NCI-H187 treated with DMSO at 0.1 percent for 48 hours (cell line): ENCODE measurements at places on chromosomes 3 and 15.
A peak's percentile ranks its signal among the peaks of the same experiment; 100 is the strongest.

- peak; percentile 9 for DNase-seq
Observed at GRCh38 chr3:46359733-46360493, 6.0 kb downstream of the CCR2 start.

GRCh38 chr3:53255775-53256703, at the start of gene TKT:
Gene TKT (minus strand): TSS chr3:53256022. CDS start chr3:53255942, 80 bp downstream.
- no peak for DNase-seq

DNA sequence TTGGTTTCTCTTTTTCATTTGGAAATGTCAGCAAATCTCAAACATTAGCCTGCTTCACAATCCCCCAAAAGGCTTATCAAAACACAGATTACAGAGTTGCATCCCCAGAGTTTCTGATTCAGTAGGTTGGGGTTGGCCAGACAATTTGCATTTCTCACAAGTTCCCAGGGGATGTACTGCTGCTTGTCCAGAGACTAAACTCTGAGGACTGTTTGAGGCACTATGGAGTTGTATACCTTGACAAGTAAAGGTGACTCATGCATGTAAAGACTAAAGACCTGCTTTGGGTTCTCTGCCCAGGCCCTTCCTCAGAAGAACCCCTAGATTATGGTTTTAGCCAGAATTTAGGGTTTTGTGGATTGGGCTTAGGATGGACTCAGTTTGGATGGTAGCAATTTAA, 151.1 kb upstream of the ARHGEF26 start:
- no peak for DNase-seq

- DNase-seq, result no peak
Observed at GRCh38 chr15:90402223-90402622, 14.2 kb downstream of the IQGAP1 start.

DNA sequence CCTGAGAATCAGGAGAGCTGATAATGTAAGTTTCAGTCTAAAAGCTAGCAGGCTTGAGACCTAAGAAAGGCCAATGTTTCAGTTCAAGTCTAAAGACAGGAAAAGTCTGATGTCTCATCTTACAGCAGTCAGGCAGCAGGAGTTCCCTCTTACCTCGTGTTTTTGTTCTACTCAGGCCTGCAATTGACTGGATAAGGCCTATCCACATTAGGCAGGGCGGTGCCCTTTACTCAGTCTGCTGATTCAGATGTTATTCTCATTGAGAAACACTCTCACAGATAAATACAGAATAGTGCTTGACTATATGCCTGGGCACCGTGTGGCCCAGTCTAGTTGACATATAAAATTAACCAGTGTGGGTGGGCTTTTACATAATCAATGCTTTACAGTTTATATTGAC, 122.4 kb downstream of the NR1D2 start:
- no peak for DNase-seq

DNA sequence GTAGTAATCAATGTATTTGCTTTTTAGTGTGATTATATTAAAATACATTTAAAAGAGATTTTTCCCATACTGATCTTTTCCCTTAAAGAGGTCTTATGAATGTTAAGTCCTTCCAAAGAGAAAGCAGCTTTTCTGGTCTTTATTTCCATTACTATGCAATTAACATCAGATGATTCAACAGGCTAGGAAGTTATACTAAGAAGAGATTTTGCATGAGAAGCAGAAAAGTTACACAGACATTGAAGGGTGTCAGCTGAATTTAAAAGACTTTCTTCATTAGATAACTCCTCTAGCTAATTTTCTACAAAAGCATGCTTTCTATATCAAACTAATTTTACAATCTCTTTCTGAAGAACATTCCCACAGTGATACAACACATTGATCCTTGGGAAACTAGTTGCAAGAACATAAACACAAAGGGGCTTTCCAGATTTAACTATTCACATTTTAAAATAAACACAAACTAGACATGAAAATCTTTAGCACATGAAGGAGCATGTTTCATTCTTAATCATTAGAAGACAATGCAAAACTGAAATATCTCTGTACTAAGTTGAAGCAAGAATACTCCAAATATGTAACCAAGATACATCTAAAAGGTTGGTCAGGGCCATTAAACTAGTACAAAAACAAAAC, 965.8 kb downstream of the ROBO1 start:
- no peak for DNase-seq

- DNase-seq, result no peak
Observed at GRCh38 chr3:169362868-169363267, 300.6 kb downstream of the MECOM start.

DNA sequence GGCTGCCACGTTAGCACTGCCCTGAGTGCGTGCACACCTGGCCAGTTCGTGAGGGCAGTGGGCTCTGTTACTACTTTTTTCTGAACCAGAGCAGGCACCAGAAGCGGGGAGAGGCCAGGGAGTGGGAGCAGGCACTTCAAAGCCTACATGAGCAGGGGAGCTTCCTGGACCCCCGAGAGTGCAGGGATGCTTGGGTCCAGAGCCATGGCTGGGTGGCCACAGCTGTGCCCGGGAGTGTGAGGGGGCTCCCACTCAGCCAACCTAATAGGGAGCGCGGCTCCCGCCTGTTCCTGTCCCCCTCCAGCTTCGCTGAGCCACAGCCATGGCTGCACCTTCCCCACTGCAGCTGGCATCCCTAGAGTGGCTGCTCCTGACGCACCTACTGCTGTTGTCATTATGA, 1423.3 kb downstream of the SI start:
- no peak for DNase-seq

DNA sequence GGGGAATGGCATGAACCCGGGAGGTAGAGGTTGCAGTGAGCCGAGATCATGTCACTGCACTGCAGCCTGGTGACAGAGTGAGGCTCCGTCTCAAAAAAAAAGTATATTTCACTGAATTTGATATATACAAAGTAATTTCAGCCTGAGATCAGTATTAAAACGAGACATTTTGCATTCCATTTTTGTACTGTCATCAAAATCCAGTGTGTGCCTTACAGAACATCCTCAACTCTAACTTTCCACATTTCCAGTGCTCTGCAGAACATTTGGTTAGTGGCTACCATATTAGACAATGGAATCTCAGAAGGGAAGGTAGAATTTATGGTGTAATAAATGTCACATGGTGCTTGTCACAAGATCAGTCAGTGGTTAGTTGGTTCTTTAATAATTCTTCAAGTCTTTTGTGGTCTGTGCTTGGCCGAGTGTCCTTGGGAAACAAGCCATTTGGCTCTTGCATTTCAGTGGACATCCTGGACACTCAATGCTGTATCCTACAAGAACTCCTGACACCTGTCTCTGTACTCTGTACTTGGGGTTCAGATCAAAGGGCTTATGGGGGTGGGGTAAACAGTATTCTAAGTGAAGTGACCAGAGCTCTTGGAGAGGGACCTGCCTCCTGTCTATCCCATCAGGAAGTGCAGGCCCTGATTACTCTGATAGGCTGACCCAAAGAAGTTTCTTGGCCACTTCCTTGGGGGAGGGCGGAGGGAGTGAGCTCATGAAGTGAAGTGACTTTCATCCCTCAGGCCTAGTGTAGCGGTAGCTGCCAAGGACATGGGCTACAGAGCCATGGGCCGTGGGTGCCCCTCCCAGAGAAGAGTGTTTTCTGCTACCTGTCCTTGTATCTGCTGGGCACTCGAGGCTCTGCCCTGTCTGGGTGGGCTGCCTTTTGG, 3.7 kb downstream of the ACVR2B start:
- DNase-seq, result no peak

DNA sequence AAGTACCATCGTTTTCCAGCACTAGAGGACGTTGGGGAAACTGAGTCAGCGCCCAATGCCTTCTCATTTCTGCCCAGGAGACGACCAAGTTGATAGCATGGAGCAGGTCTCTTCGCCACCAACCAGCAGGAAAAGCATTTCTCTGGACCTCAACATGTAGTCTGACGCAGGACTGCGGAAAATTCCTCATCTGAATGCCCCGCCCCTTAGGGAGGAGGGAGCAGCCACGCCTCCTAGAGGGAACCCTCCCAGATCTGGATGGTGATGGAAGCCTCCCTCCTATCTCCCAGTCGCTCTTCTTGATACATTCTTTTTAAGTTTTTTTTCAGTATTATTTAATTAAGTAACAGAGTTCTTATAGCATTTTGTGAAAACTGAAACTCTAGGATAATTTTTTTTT, 17.4 kb upstream of the MINDY4B start:
- DNase-seq, result no peak

- no peak for DNase-seq
Observed at GRCh38 chr3:120276767-120277166, 8.3 kb downstream of the GPR156 start.

- DNase-seq, result no peak
Observed at GRCh38 chr3:181999314-181999713, 287.6 kb downstream of the SOX2 start.

DNA sequence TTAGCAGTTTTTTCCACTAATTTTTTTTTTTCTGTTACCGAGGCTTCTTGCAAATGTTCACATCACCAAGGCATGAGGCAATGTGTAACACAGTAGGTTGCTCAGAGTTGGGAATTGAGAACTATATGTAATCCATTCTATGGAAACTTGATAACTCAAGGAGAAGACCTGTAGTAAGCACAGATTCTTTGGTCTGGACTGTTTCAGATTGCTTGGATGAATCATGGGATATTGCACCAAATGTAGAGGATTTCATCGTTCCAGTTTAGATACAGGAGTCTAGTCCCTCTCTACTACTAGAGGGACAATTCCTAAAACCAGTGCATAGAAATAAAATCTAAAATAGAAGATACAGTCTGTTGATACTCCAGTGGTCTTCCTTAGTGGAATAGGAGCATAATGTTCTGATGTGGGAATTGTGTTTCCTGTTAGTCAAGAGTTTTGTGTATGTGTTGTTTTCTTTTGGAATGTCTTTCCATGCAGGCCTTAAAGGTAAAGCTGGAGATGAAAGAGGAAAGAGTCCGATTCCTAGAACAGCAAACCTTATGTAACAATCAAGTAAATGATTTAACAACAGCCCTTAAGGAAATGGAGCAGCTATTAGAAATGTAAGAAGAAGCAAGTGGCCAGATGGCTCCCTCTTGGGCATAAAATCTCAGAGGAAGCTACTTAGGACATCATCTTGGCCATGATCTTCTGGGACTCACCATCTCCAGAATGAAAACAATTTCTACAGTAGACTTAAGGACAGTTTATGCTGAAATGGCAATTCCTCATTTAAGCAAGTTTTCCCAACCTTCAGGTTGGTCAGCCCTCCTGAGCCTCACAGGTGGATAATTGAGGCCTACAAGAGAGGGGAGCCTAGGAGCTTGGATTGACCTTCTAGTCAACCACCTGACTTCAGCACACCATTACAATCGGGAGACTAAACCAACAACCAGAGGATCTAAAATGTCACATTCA, 10.7 kb downstream of the KNSTRN start:
- DNase-seq, result no peak

DNA sequence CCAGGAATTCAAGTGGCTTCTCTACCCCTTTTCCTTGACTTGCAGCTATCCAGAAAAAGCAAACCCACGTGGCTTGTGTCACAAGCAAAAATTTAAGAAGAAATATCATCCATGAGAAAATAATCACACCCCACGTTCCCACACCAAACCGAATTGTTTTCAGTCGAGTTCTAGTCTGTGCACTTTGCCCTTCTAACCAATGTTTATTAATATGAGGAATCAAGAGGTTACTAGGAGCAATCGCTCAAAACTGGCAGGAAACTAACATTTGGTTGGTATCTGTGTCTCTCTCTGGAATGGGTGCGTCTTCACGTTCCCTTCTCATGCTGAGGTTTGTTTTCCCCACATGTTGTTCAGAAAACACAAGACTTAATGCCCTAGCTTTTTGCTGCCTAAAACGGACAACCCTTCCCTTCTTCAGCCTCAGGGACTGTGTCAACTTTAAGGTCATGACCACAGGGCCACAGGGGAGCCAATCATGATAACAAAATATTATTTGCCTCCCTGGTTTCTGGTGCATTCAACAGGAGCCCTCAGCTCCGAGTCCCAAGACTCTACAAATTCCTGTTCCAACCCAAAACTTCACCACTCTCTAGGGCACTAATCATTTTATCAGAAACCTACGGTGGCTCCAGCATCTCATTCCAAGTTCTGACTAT, 41.4 kb upstream of the LMCD1 start:
- no peak for DNase-seq

GRCh38 chr3:68664276-68664675, 268.1 kb downstream of the TAFA4 start:
- no peak for DNase-seq

- DNase-seq, result no peak
Observed at GRCh38 chr3:6022621-6023020, 835.1 kb downstream of the EDEM1 start.

DNA sequence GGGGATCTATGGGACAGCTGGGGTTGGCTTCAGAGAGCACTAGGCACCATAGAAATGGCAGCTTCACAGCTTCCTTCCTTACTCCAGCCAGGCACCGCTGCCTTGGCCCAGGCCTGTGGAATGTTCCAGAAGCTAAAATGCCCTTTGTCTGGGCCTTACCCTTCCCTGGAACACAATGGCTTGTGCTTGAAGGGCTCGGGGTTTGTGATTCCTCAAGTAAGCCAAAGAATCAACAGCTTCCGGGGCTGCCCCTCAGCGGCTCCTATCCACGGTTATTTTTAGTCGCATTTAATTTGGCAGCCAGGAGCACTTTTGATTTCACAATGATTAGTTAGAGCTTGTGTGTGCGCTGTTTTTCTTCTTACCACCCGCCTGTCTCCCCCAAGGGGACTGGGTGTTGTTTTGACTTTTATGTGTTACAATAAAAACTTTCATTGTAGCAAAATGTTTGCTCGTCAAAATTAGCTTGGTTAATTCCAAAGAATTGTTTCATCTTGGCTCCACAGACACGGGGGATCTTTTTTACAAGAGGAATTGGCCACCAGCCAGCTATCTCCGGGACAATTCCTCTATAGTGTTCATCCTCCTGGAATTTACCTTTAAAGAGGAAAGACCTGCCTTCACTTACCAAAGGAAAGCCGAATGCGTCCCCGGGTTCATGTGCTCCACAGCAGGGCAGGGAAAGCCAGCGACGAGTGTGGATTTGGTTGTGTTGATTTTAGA, 73.8 kb downstream of the TLE3 start:
- DNase-seq, result no peak

DNA sequence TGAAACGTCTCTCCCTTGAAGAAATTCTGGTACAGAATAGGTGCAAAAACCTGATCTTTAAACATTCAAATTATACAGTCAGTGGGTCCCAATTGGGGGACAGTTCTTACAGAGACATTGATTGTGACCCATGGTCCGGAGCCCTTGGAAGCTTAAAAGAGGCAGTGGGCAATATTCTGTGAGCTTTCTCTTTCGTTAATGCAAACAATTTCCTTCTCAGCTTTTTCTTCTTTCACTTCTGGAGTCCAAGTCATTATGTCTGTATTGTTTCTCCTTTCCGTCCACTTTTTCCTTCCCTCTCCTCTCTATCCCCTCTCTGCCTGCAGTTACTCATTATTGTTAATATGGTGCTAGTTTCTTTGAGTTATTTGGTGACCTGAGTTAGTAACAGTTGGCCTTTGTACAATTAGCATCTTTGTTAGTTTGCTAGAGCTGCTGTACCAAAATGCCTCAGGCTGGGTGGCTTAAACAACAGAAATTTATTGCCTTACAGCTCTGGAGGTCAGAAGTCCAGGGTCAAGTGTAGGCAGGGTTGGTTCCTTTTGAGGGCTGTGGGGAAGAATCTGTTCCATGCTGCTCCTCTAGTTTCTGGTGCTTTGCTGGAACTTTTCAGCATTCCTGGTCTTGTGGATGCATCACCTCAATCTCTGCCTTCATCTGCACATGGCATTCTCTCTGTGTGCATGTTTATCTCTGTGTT, 102.6 kb downstream of the GMPS start:
- DNase-seq, result no peak
